ENCODE measurements at places on chromosomes 1 and 21.

GRCh38 chr1:109732390-109732881 is 8.4 kb downstream of the GSTM3 start:
- no peak for DNase-seq

DNA sequence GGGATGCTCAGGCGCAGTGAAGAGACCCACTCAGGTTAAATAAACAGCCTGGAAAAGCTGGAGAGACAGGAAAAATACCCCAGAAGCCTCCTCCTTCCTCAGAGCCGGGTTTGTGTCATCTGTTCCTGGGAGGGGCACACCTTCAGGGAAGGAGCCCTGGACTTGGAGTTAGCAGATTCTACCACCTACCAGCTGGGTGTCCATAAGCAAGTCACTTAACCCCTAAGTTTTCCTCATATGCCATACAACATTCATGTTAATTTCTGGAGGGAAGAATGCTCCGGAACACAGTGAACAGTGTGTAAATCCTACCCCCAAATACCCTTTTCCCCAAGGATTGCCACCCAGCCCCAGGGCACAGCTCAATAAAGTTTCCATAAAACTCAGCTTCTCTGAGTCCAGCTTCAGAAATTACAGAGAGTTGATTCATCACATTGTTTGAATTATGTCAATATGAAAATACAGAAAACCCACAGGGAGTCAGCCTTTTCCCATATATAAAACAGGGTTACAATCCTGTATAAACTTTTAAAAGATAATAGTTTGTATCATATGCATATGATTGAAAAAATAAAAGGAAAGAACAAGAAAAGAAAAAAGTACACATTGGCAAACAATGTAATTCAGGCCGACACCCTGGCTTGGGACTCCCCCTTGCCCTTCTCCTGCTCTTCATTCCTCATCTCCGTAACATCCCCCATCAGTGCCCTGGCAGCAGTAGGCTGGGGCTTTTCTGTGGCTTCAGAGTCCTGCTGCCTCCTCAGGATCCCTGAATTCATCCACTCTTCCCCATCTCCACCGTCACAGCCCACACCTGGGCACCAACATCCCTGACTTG is 291.8 kb upstream of the USP24 start:
- no peak for DNase-seq

DNA sequence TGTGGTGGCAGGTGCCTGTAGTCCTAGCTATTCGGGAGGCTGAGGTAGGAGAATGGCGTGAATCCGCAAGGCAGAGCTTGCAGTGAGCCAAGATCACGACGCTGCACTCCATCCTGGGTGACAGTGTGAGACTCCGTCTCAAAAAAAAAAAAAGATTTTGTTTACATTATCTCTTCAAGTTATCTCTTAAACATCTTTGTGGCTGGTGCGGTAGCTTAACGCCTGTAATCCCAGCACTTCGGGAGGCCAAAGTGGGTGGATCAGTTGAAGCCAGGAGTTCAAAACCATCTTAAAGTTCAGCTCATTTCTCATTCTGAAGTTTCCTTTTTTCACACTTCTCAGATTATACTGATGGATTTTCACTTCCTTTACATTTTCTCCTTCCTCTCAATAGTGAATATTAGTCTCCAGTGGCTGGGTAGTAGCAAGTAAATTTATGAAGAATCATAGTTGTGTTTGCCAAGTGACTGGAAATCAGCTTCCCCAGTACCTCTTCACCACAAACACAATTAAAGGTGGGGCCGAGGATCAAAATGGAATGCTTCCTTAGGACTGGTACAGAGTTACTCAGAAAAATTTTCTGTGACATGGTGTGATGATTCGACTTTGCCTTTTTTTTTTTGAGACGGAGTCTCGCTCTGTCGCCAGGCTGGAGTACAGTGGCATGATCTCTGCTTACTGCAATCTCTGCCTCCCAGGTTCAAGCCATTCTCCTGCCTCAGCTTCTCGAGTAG is 13.8 kb downstream of the PIP5K1A start:
- no peak for DNase-seq

- DNase-seq: no peak
Observed at GRCh38 chr1:78464449-78464891, 26.3 kb upstream of the PTGFR start.

- DNase-seq: peak; percentile 74
Observed at GRCh38 chr1:200038325-200038980, 10.9 kb downstream of the NR5A2 start.
